ENCODE measurements at places on chromosomes 11 and 22. TPM values are rescaled to one million over a fixed set of nuclear protein-coding genes. Genes with fewer than 3 reads are reported as not detected.

DNA sequence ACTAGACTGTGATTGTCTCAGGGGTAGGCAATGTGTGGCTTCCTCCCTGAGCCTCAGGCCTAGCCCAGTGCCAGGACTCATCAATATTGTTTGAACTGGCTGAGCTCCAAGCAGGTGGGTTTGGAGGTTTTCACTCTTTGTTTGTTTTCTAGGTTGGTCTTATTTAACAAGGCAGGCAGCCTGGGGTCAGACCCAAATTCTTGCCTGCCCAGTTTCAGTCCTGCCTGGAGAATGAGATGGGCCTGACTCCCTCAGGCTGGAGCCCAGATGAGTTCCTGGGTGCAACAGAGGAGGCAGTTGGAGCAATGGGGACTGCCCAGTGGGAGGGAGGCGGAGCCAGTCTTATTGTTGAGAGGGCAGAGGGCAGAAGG, 28.3 kb upstream of the TP53I11 start:
- H3K4me1 ChIP-seq = no peaks in the 10 kb centered on the region
- H3K27ac ChIP-seq = no peak overlapping the region
- H3K36me3 ChIP-seq = no peaks in the 10 kb centered on the region
- H3K4me3 ChIP-seq = no peak overlapping the region

DNA sequence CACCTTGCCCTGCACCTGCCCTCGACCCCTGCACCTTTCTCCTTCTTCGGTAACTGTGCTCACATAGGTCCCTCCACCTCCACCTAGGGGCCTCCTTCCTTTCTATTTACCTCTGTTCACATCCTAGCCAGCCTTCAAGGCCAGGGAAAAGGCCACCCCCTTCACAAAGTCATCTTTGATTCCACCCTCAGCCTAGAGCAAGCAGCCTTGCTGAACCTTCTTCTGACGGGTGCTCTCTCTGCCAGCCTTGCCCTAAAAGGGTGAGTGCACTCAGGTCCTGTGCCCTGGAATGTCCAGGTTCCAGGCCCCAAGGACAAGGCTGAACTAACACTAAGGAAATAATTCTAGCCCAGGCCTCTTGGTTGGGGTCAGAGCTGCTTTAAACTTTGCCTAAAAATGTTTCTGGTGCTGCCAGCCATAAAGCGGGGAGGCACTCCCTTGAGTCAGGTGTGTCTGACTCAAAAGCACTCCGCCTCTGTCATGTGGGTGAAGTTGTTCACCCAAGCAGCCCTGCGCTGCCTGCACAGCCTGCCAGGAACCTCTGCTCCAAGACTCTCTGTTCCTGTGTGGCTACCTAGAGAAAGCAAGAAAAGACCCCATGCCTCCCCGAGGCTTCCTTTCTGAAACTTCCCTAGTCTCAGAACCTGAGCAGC, 9.2 kb upstream of the FAM83F start:
- H3K36me3 ChIP-seq = no peaks in the 10 kb centered on the region
- H3K4me3 ChIP-seq = no peak overlapping the region
- no peaks in the 10 kb centered on the region for H3K27me3 ChIP-seq
- no peak overlapping the region for H3K27ac ChIP-seq
- H3K4me1 ChIP-seq = no peaks in the 10 kb centered on the region

GRCh38 chr22:36144886-36145541, 15.5 kb downstream of the APOL3 start:
- no peaks in the 10 kb centered on the region for H3K27me3 ChIP-seq
- no peak overlapping the region for H3K27ac ChIP-seq
- no peaks in the 10 kb centered on the region for H3K36me3 ChIP-seq
- H3K4me3 ChIP-seq = no peak overlapping the region
- DNase-seq = peak; percentile 65
- H3K4me1 ChIP-seq = no peaks in the 10 kb centered on the region

- H3K27ac ChIP-seq = no peak overlapping the region
- DNase-seq = peak; percentile 69
- no peaks in the 10 kb centered on the region for H3K4me1 ChIP-seq
These were observed 594 bp downstream of the MPST start for GRCh38 chr22:37020192-37020479.

DNA sequence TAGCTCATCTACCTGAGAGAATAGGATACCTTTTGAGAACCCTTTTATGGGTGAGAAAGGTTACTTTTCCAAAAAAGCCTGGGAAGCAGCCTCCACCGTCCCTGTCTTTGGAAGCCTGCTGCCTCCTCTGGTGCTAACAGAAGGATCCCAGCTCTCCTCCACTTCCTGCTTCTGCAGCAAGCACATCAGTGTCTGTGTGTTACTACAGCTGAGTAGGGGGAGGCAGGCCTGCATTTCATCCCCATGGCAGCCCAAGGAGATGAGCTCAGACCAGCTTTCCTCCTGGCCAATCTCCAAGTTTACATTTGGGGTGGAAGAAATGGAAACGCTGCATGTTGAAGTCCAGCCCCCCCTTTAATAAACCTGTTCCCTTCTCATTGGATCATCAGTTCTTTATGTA, 7.4 kb upstream of the CCDC34 start:
- H3K27ac ChIP-seq = no peak overlapping the region
- H3K4me3 ChIP-seq = no peak overlapping the region
- H3K4me1 ChIP-seq = no peaks in the 10 kb centered on the region

DNA sequence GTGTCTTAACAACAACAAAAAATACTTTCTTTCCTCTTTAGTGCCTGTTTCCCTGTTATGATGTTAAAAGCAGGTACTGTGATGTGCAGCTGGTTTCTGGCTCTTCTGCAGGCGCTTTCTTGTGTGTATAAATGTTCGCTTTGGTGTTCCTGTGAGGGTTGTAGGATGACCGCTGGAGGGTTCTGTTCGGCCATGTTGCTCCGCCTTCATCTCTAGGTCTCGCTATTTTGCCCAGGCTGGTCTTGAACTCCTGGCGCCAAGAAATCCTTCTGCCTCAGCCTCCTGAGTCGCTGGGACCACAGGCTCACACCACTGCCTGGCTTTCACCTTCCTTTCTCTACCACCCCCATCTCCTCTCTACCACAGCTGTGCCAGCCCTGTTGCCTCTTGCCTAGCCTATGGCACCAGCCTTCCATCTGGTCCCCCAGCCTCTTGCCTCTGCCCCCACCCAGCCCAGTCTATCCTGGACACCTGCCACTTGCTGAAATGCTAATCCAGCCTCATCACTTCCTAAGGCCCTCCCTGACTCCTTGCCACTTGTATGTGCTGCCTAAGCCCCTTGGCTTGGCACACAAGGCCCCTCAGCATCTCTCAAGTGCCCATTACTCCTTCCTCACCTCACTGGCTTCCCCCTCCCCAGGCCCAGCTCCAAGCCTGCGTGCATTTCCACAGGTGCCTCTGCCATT, 5.5 kb downstream of the LRRC74B start:
- no peaks in the 10 kb centered on the region for H3K27me3 ChIP-seq
- no peak overlapping the region for H3K4me3 ChIP-seq
- H3K4me1 ChIP-seq = no peaks in the 10 kb centered on the region
- no peak overlapping the region for H3K27ac ChIP-seq
- no peaks in the 10 kb centered on the region for H3K36me3 ChIP-seq

DNA sequence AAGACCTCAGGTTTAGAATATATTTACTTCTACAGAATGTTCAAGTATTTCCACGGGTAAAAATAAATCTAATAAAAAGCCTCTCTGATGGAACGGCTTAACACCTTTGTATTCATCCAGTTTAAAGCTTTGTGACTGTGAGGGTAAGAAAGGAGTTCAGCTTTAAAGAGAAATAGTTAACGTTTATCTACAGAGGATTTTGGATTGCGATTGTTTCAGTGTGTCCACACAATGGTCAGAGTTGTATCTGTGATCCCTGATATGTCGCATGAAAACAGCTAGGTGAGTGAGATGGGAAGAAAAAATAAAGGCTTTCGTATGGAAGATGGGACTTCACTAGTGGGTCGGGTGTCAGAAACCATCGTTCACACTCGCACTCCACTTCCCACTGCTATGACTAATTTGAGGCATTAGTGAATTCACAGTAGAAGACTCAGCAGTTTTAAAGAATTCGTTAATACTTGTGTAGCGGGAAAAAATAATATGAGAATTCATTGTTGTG, 1.6 kb downstream of the APLP2 start:
- DNase-seq = no peak
- H3K27me3 ChIP-seq = no peaks in the 10 kb centered on the region
- peak overlapping the region; percentile 25 for H3K27ac ChIP-seq
- H3K4me3 ChIP-seq = peak overlapping the region; percentile 100

GRCh38 chr11:70836071-70836470, 416.3 kb downstream of the SHANK2 start:
- no peaks in the 10 kb centered on the region for H3K4me1 ChIP-seq
- H3K4me3 ChIP-seq = no peak overlapping the region
- DNase-seq = no peak
- no peak overlapping the region for H3K27ac ChIP-seq
- no peaks in the 10 kb centered on the region for H3K36me3 ChIP-seq

- DNase-seq = no peak
- H3K27me3 ChIP-seq = no peaks in the 10 kb centered on the region
- no peaks in the 10 kb centered on the region for H3K4me1 ChIP-seq
- no peak overlapping the region for H3K27ac ChIP-seq
These were observed 6.0 kb downstream of the NAGA start for GRCh38 chr22:42064629-42065028.

DNA sequence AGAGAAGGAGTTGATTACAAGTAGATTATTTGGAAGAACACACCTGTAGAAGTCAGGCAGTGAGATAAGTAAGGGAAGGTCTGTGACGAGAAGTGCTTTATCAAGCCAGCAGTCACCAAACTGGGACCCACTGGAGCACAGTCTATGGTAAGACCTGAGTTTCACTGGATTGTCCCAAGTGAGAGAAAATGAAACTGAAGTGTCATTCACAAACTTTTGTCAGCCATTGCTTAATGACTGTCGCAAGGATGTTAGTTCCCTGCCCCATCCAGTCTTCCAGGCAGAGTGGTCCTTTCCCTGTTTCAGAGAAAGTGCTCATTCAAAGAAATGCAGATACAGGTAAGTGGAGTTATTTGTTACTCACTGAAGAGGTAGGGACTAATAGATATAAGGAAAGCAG, 728.0 kb upstream of the TENM4 start:
- no peak overlapping the region for H3K27ac ChIP-seq
- no peaks in the 10 kb centered on the region for H3K27me3 ChIP-seq
- no peak for DNase-seq
- no peaks in the 10 kb centered on the region for H3K4me1 ChIP-seq
- H3K36me3 ChIP-seq = no peaks in the 10 kb centered on the region
- no peak overlapping the region for H3K4me3 ChIP-seq

DNA sequence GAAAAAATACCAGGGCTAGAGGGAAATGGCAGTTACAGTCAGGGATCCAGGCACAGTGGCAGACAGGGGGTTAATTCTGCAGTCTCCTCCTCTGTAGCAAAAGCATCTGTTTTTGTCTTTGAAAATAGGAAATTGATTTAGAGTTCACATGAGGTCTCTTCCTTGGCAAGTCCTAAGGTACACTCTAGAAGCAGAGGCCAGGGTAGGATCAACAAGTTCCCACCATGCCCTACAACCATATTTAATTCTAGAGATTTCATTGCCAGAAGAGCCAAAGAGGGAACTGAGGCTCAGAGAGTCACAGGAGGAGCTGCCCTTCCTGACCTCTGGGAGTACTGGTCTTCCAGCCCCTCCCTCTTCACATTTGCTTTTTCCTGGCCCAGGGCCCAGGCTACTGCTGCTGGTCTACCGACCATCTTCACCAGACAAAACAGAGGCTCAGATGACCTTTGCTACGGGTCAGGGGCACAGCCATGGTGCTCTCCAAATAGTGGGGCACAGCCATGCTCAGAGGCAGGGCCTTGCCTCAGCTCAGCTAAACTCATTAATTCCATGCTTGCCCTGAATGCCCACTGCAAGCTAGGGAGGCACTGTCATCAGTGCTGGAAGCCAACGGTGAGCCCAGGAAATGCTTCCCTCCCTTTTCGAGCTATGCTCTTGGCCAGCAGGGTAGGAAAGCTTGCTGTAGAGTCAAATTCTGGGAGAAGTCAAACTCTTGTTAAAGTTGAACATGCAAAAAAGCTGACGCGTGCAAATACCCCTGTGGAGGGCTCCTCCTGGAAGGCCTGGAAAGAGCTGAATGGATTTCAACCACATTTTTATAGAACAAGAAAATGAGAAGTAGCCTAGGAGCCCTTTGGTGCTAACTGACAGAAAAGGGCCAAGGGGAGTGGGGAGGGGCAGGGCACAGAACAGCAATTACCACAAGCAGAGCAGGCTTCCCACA, 11.7 kb upstream of the CHRM4 start:
- peaks cover 8% of the 10 kb centered on the region for H3K36me3 ChIP-seq
- DNase-seq = no peak
- H3K27me3 ChIP-seq = no peaks in the 10 kb centered on the region
- no peak overlapping the region for H3K4me3 ChIP-seq

DNA sequence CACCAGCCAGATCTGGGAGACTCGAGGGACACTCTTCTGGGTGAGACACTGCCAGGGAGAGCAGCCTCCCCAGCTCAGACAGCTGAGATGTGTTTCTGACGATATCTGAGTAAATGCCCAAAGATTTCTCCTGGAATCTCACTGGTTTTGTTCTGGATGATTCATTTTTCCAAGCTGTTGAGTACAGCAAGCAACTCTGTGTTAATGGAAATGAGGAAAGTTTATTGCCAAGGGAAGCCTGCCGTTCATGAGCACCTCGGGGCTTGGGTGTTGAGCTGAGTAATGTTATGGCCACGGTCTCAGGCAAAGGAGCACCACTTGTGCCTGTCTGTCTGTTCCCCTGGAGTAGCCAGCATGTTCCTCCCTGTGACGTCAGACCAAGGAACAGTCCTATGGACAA, 1132.4 kb downstream of the BRD1 start:
- no peaks in the 10 kb centered on the region for H3K36me3 ChIP-seq
- no peak overlapping the region for H3K27ac ChIP-seq
- no peak overlapping the region for H3K4me3 ChIP-seq
- DNase-seq = no peak

- no peak overlapping the region for H3K27ac ChIP-seq
- no peaks in the 10 kb centered on the region for H3K4me1 ChIP-seq
- no peak for DNase-seq
These were observed 66.1 kb downstream of the TENM4 start for GRCh38 chr11:79374727-79375126.

- DNase-seq = peak; percentile 78
- H3K36me3 ChIP-seq = no peaks in the 10 kb centered on the region
- no peaks in the 10 kb centered on the region for H3K4me1 ChIP-seq
- no peaks in the 10 kb centered on the region for H3K27me3 ChIP-seq
- H3K4me3 ChIP-seq = no peak overlapping the region
- peak overlapping the region; percentile 87 for H3K27ac ChIP-seq
These were observed 32.5 kb downstream of the PPP2R1B start for GRCh38 chr11:111733611-111734088.

- no peak overlapping the region for H3K4me3 ChIP-seq
- DNase-seq = peak; percentile 67
These were observed 17.5 kb upstream of the CDC42EP2 start for GRCh38 chr11:65297026-65297672.

The BDNF gene
- polyA plus RNA-seq = 1.9 TPM

The CATSPER1 gene
- 0.10 TPM for polyA plus RNA-seq

The APBB1 gene
- 25.8 TPM for polyA plus RNA-seq

The GAL3ST1 gene
- 3.2 TPM for polyA plus RNA-seq

Measured in aorta (tissue), 5 donors.